ENCODE measurements at places on chromosomes 13 and 19.
A peak's percentile ranks its signal among the peaks of the same experiment; 100 is the strongest.

DNA sequence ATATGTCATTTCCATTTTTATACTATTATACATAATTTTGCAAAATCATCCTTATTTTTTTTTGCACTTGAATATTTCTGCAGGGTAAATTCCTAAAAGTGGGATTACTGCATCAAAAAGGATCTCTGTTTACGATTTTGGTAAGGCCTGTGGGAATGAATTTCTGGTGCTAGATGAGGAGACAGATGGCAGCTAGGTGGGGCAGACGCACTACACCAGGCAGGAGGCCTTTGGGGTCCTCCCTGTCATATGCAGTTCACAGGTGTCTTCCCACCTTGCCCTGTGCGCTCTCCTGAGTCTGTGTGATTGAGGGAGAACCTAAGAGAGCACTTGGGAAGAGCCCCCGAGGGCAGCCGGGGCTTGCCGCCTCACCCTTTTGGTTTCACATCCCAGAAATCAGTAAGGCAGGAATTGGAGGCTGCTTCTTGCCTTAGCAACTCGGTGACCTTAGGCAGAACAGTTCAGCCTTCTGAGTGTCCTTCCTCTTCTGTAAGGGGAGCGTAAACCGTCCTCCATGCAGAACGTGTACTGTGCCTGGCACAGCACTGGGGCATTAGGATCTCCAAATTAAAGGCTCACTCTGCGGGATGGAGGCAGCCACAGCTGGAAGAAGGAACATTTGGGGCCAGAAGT lies 13.4 kb upstream of the GJB2 start:
- DNase-seq: no peak

- DNase-seq: no peak
These were observed 46.2 kb downstream of the ING1 start for GRCh38 chr13:110759710-110760109.

GRCh38 chr13:65724226-65724625 lies 1505.9 kb downstream of the PCDH9 start:
- DNase-seq: no peak

DNA sequence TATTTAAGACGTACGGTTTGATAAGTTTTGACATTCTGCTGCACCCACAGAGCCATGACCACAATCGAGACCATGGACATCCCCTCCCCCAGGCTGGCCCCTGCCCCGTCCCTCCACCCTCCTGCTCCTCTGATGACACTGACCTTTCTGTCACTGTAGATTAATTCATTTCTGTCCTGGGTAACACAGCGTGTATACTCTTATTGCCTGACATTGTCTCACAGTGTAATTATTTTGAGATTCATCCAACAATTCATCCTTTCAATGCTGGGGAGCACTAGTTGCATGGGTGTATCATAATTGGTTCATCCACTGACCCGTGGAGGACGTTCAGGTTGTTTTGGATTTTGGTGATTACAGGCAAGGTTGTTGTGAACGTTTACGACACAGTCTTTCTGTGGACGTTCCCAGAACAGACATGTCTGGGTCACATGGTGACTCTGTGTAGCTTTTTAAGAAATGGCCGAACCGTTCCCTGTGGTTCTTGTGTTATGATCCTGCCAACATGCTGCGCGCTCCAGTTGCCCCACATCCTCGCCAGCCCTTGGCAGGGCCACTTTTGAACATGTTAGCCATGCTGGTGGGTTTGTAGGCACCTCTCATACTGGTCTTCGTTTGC lies 41.9 kb downstream of the C13orf46 start:
- DNase-seq: no peak

- no peak for DNase-seq
These were observed 68.6 kb downstream of the ERCC5 start for GRCh38 chr13:102914339-102914930.

GRCh38 chr19:13681509-13681908 lies 82.8 kb upstream of the MRI1 start:
- no peak for DNase-seq

DNA sequence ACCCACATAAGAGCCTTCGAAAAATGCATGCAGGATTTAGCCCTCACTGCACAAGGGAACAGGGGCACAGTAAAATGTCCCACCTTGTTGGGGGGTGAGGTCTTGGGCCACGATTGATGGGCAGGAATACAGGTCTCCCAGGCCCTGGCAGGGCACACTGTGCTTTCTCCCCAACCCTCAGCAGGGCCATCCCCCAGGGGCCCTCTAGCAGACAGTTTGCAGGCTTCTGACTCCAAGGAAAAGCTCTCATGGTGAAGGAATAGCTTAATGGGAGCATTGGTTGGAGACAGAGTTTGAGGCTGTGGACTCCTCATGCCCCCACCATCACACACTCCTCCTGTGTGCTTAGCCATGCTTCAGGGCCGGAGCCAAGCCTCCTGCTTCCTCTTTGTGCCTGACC lies 484.6 kb downstream of the ZNF536 start:
- no peak for DNase-seq

GRCh38 chr13:44768239-44768638 lies 192.1 kb upstream of the TSC22D1 start:
- DNase-seq: peak; percentile 41

GRCh38 chr13:36674337-36675212 lies 755 bp downstream of the SERTM1 start:
- DNase-seq: no peak

GRCh38 chr19:21748088-21748487 lies 19.3 kb downstream of the ZNF100 start:
- no peak for DNase-seq

Measured in CD4-positive, alpha-beta T cell treated with Interferon alpha-2 for 1 hour (primary cell).